ENCODE measurements at places on chromosomes 12 and 14. TPM values are rescaled to one million over a fixed set of nuclear protein-coding genes. Genes with fewer than 3 reads are reported as not detected.

GRCh38 chr14:104036212-104036611, 49.3 kb upstream of the ASPG start:
- no peak for DNase-seq

DNA sequence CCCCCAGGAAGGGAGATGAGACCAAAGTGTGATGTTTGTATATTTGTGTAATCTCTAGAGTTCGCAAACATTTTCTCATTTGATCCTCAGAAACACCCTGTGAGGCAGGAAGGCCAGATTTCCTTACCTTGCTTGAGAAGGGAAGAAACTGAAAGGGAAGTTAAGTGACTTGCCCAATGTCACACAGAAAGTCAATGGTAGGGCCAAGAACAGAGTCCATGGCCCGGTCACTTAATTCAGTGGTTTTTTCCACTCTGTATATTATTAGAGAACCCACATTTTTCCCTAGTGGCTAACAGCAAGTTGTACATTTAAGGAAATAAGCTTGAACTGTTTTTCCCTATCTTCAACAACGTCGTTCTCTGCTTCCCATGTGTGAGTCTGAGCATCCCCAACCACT, 25.6 kb upstream of the CHPT1 start:
- no peak for DNase-seq

- DNase-seq = no peak
Measured at GRCh38 chr12:108332791-108333382, 6.2 kb downstream of the CMKLR1 start.

- DNase-seq = no peak
Measured at GRCh38 chr12:76637807-76638206, 78.2 kb upstream of the OSBPL8 start.

GRCh38 chr12:94139816-94140215, 8.6 kb upstream of the PLXNC1 start:
- no peak for DNase-seq

- no peak for DNase-seq
Measured at GRCh38 chr12:119644930-119645329, 23.0 kb upstream of the PRKAB1 start.

DNA sequence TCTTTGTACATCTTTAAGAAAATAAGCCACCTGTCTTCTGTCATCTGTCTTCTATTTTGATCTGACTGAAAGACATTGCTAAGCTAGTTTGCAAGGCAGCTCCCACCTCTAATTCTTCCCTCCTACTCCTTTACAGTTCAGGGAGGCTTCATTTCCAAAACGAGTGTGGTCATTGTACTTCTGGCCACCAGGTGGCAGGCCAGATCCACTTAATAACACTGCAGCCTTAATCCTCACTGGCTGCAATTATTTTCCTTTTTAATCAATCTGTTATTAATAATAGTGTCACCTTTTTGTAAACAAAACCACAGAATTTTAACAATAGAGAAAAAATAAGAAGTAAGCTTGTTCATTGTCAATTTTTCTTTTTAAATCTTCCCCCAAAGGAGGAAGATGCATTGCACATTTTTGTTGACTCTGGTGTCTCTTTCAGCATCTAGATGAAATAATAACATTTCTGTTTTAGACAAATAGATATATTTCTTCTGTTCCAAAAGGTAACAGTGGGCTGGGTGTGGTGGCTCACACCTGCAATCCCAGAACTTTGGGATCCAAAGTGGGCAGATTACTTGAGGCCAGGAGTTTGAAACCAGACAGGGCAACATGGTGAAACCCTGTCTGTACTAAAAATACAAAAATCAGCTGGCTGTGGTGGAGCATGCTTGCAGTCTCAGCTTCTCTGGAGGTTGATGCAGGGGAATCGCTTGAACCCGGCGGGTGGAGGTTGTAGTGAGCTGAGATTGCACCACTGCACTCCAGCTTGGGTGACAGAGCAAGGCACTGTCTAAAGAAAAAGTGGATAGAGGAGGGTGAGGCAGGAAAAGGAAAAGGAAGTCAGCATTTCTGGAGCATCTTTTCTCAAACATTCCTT, 23.3 kb downstream of the GABARAPL1 start:
- DNase-seq = no peak

- DNase-seq = no peak
Measured at GRCh38 chr12:112798048-112798760, 6.7 kb downstream of the RPH3A start.

DNA sequence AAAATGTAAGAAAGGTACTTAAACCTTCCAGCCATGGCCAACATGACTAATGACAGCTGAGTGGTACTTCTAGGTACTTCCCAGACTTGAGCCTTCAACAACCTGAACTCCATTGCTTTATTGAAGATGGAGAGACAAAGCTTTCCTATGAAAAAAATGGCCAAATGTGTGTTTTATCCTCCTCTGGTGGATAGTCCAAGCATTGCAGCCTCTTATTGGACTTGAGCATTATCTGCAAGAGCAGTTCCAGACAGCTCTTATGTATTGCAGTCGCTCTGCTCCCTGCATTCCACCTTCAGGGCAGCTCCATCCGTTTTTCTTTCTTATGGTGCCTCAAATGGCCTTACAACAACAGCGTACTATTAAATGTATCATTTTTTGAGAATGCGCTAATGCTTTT, 588.2 kb downstream of the NRXN3 start:
- DNase-seq = no peak

- DNase-seq = no peak
Measured at GRCh38 chr12:19799216-19799615, 359.9 kb downstream of the AEBP2 start.

GRCh38 chr12:56634837-56635791, 5.0 kb upstream of the BAZ2A start:
- DNase-seq = peak; percentile 81

- DNase-seq = no peak
Measured at GRCh38 chr12:47920913-47921312, 16.1 kb upstream of the VDR start.

DNA sequence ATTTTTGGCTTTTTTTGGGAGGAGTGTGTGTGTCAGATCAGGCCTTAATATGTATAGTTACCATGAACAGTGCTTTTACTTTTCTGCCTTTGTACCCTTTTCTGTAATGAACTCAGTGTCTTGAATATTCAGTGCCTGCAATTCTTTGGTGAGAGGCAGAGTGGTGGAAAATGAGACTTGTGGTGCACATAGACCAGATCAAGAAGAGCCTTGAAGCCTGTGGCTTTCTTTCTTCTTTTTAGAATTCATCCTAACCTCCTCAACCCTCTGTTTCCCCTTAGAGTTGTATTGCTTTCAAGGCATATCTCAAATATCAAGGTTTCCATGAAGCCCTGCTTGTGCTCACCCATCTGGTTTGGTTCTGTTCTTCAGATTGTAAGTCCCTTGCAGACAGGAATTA, 2.6 kb downstream of the YLPM1 start:
- no peak for DNase-seq

DNA sequence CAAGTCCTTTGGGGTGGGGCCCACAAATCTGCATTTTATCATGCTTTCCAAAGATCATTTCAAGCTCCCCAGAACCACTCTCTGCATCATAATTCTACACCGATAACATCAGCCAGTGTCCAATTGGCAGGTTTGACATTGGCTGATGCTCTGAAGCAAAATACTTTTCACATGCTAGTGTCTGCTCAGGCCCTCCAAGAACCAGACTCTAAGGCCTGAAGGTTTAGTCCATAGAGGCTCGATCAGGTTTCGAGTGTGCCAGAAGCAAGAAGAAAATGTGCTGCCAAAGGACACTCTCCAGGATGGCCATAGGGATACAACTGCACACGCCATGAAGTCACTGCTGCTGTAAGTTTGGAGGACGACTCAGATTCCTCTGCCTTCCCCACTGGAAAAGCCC, 280.3 kb downstream of the KSR2 start:
- DNase-seq = no peak

GRCh38 chr12:60872219-60872618, 1276.4 kb downstream of the SLC16A7 start:
- DNase-seq = no peak

DNA sequence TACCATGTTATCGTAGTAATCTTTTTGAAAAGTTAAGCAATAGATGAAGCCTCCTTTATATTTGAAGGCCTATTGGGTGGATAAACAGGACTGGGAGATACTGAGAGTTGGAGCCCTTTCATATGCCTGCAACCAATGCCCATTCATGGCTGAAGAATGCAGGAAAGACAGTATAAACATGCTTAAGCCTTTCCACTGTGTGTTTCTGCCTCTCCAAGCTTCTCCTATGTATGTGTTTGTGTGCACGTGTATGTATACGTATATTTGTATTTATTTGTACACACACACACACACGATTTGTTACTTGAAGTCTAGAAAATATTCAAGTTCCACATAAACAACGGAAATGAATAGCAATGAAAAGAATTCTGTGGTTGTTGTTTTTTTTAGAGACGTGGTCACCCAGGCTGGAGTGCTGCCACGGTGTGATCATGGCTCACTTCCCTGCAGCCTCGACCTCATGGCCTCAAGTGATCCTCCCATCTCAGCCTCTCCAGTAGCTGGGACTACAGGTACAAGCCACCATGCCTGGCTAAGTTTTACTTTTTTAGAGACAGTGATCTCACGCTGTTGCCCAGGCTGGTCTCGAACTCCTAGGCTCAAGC, 1453.5 kb downstream of the AACS start:
- DNase-seq = no peak

DNA sequence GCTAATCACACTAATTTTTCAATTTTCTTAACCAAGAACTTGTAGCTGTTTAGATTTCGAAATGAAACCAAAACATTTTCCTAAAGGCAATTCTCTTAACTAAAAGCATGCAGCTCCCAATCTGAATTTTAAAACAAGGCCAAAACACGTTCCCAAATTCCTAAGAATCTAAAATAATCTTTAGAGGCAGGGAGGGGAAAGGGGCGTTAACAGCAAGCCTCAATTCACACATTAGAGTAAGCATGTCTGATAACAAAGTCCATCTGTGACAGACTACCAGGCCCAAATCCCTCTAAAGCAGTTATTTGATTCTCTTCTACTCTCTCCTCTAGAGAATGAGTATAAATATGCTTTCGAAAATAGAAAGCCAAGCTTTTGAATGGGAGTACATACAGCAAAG, 754 bp downstream of the ATG14 start:
- no peak for DNase-seq

- DNase-seq = no peak
Measured at GRCh38 chr14:75504411-75504810, 17.9 kb upstream of the BATF start.

DNA sequence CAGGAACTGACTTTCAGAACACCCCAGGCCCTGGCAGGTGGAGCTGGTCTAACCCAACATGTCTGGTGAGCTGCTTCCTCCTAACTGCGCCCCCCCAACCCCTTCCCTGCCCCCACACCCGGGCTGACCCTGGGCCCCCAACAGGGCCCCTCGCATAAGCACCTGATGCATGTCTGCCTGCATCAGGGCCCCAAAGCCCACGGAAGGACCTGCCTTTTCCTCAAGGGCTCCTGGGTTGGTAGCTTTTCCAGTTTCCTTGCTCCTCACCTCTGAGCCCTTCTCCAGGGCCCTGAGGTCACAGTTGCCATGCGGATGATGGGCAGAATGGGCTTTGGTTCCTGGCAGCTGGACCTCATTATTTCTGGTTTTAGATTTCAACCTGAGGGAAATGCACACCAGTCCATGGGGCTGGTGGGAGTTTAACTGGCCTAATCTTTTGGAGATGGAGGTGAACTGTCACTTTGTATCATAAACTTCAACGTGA, 18.5 kb downstream of the TESC start:
- no peak for DNase-seq

- no peak for DNase-seq
Measured at GRCh38 chr12:77591959-77592743, 238.5 kb upstream of the NAV3 start.

GRCh38 chr12:95224202-95225170, 6.9 kb downstream of the VEZT start:
- DNase-seq = no peak

DNA sequence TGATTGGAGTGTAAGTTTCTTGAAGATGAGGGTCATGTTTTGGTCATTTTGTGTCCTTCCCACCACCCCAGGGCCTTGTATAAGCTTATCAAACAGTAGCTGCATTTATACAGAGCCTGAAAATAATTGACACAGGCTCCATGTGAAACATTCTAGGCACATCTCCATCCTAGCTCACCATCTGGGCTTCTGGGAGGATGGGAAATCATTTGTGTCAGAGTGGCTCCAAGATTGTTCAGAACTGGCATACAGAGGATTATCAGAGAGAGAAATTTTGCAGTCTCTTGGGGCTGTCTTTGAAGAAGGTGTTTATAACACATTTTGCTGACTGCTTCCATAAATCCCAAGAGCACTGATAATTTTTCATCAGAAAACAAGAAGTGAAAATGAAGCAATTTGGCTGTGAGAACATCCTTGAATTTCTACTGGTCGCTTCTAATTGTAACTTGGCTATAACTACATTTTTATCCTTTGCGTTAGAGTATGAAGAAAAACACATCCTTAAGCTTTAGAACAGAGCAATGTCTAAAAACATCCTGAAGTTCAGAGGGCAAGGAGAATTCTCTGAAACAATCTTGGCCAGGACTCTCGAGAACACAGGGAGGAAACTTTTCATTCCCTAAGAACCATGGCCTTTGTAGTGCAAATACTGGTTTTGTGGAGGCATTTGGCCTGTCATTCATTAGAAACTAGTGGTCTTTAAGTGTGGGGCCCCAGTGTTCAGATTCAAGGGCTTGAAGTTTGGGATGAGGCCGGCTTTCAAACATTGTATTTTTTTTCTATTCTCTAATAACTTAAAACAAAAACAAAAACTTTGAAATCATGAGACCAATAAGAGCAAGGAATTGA, 151.1 kb downstream of the DACT1 start:
- no peak for DNase-seq

DNA sequence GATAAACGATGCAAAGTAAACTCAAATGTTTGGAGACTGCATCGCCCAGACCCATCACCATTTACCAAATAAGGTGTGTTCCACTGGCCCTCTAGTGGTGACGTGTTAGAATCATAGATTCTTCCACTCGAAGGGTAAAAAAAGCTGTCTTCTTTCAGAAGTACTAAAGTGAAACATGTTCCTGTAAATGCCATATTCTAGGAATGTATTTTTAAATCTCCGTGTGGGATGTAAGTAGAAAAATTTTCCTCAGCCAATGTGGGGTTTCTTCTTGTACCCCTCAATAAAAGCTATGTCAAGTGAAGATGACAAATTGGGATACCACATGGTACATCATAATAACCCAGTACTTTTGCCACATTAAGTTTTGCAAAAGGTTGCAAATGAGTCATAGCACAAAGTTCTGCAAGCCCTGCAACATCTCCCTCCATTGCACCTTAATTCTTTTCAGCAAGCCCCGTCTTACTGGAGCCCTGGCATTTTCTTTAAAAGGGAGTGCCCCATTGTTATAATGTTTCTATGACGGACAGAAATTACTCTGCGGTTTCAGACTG, 100.8 kb downstream of the CCER1 start:
- DNase-seq = no peak

- no peak for DNase-seq
Measured at GRCh38 chr14:43135877-43136411, 1371.1 kb downstream of the FSCB start.

SLCO1A2 gene
- total RNA-seq = not detected

CDH24 gene
- total RNA-seq = 2.5 TPM

AJUBA gene
- 14.8 TPM for total RNA-seq

PALS1 gene
- 15.0 TPM for total RNA-seq

C12orf60 gene
- 3.4 TPM for total RNA-seq

AQP2 gene
- not detected for total RNA-seq

MLEC gene
- 117 TPM for total RNA-seq

ATP2B1 gene
- 34.9 TPM for total RNA-seq

HOXC11 gene
- not detected for total RNA-seq

P2RX7 gene
- total RNA-seq = 1.8 TPM
